T-helper 17 cell (primary cell): ENCODE measurements at places on chromosomes 16 and 17. TPM values are rescaled to one million over a fixed set of nuclear protein-coding genes. Genes with fewer than 3 reads are reported as not detected.

Gene SMIM5
- 8.4 TPM for total RNA-seq

Gene TMC5
- not detected for total RNA-seq

Gene SLC6A2
- total RNA-seq: not detected

Gene MPP2
- total RNA-seq: 1.5 TPM

Gene SPG7
- 154 TPM for total RNA-seq

Gene MPHOSPH6
- 15.5 TPM for total RNA-seq

Gene SPIRE2
- total RNA-seq: 3.3 TPM
